ENCODE measurements at places on chromosomes 11 and 22.

DNA sequence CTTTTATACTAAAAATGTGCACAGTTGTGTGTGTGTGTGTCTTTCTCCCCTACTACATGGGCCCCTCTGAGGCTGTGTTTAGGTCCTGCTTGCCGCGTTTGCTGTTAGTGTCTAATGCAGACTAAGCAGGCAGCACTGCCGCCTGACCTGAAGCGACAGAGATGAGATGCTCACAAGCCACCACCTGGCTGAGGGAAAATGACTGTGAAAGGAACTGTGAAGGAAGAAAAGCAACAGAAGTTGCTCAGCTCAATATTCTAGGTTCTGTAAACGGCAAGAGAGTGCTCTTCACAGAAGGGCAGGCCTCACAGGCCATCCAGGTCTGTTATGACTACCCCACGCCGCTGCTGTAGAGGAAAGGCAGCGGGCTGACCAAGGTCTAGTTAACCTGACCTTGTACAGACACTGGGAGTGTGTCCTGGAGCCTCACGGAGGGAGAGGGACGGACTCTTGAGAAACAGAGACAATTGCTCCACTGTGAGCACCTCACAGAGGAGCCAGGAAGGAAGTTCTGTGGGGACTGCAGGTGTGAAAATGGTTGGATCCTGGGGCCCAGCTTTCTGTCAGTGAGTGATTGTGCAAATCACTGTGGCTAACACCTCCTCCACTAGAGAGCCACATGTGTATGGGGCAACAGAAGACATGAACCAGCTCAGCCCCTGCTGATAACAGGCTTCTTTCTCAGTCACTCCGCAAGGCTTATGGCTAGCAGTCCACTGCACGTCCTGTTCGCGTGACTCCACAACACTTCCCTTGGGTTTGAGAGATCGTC, 31.3 kb upstream of the YPEL1 start:
- no peak for DNase-seq

DNA sequence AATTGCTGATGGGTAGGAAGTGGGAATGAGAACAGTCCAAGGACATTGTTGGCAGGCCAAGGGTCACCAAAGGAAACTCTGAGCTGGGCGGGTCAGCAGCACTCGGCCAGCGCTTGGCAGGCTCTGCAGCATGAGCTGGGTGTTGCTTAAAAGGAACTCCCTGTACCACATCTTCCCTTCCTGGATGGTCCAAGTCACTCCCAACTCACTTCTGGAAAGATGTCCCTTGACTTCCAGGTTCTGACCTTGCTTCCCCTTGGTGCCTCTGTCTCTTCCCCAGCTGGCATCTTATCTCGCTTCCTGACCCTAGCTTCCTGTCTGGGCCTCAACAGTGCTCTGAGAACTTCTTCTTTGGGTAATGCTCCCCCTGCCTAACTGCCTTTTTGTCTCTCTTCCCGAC, 24.8 kb upstream of the SWAP70 start:
- DNase-seq: no peak

- no peak for DNase-seq
These were observed 27.8 kb downstream of the WEE1 start for GRCh38 chr11:9601037-9601875.

DNA sequence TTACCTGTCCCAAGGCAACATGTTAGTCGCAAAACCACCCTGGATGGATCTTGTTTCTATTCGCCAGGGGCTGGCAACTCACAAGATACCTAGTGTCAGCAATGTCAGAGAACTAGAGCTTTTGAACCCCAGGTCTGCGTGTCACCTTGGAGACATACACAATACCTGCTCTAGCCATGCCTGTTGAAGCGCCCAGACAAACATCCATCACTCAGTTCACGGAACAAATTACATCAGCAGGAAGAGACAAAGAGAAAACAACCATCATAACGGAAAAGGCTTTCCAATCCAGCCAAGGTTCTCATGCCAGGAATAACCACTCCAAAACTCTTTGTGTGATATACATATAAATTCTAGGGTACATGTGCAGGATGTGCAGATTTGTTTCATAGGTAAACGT, 2.2 kb downstream of the CD59 start:
- DNase-seq: no peak

GRCh38 chr11:122637541-122637940, 18.0 kb upstream of the UBASH3B start:
- DNase-seq: no peak

Data from thoracic aorta (tissue), 2 donors.